ENCODE measurements at places on chromosomes 6 and 20.

- peaks cover 2% of the 10 kb centered on the region for H3K36me3 ChIP-seq
- H3K4me3 ChIP-seq = no peak overlapping the region
- DNase-seq = no peak
- H3K27ac ChIP-seq = no peak overlapping the region
- peaks cover 12% of the 10 kb centered on the region for H3K4me1 ChIP-seq
Measured at GRCh38 chr20:19449051-19449450, 236.6 kb downstream of the SLC24A3 start.

DNA sequence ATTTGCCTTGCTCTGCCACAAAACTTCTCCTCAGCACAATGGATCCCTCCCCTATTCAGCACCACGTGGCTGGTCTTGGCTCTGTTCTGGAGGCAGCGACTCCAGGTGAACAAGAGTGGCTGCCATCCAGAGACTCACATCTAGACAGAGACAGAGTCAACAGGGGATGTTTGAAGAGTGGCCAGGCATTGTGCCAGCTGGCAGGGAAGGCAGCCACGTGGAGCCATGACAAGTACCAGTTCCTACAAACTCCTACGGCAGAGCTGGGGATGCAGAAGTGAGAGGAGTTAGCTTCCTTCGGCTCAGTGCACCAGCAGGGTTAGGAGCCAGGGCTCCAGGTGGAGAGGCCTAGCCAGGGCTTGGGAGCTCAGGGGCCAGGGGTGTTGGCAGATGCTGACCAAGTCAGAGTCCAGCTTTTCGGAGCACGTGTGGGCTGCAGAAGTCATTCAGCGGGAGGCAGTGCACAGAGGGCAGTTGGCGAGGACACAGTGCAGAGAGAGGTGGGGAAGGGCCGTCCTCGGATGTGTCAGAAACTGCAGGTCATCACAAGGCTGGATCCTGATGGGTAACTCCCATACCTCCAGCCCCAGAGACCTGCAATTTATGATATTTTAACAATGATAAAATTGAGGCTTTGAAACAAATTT lies 171.7 kb upstream of the PDE10A start:
- no peak for DNase-seq

DNA sequence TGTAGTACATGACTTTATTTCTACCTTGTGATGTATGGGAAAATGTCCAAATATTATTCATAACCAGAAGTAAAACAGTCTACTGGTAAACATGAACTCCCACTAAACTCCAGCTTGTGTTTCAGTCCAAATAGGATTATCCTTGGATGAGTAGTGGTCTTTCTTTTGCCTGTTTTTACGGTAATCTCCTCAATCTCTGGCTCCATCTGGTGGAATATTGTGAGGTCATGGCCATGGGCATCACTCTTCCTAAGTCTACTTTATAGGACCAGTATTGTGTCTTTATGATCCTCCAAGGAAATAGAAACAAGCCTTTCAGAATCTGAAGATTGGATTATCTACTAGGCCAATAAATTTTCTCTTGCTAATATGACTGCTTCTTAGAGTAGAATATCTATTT lies 505.0 kb downstream of the BMP2 start:
- H3K4me1 ChIP-seq = no peaks in the 10 kb centered on the region
- H3K27me3 ChIP-seq = no peaks in the 10 kb centered on the region
- no peak overlapping the region for H3K4me3 ChIP-seq
- no peak for DNase-seq
- H3K36me3 ChIP-seq = no peaks in the 10 kb centered on the region
- H3K27ac ChIP-seq = no peak overlapping the region

DNA sequence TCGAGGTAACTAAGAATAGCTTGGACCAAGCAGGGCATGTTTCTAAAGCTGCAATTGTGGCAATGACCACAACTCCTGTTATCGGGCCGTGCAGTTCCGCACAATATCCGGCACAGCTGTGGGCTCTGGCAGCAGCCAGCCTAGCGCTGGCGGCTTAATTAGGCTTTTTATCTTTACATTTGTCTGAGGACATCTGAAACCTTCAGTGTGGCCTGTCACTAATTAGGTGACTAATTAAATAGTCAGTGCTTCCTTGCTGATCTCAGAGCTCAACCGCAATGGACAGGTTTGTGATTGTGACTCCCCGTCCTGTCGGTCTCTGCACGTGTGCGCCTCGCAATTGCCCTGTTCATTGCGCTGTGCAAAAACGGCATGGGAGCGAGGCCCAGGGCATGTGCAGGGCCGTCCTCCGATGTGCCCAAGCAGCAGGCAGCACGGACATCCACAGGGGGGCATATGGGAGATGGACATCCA lies 134.8 kb upstream of the INSM1 start:
- DNase-seq = no peak
- H3K36me3 ChIP-seq = no peaks in the 10 kb centered on the region
- H3K27ac ChIP-seq = no peak overlapping the region

- no peak overlapping the region for H3K4me3 ChIP-seq
- H3K4me1 ChIP-seq = peaks cover 6% of the 10 kb centered on the region
- no peaks in the 10 kb centered on the region for H3K27me3 ChIP-seq
- H3K27ac ChIP-seq = no peak overlapping the region
Measured at GRCh38 chr20:44051661-44052000, 135.4 kb downstream of the JPH2 start.

DNA sequence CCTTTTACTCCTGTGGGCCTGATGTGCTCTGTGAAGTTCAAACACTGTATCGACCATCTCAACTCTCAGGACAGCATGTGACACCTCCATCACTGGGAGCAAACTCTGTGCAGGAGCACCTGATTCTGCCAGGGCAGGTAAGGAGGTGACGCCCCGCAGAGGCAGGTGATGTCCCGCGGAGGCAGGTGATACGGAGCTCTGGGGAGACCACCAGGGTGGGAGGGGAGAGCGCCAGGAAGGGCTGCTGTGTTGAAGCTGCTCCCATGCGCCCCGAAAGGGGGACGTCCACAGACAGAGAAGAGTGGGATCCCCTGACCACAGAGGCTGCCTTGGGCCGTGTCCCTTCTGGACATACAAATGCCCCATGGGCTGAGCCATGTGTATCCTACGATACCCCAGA lies 58.3 kb downstream of the DACT2 start:
- no peaks in the 10 kb centered on the region for H3K4me1 ChIP-seq
- H3K27me3 ChIP-seq = no peaks in the 10 kb centered on the region
- no peaks in the 10 kb centered on the region for H3K36me3 ChIP-seq
- no peak overlapping the region for H3K4me3 ChIP-seq
- no peak for DNase-seq

- H3K36me3 ChIP-seq = peaks cover 16% of the 10 kb centered on the region
- no peak overlapping the region for H3K4me3 ChIP-seq
Measured at GRCh38 chr20:34538671-34539123, 19.8 kb upstream of the MAP1LC3A start.

- no peak overlapping the region for H3K27ac ChIP-seq
- H3K27me3 ChIP-seq = no peaks in the 10 kb centered on the region
- H3K36me3 ChIP-seq = peaks cover 1% of the 10 kb centered on the region
- peaks cover 41% of the 10 kb centered on the region for H3K4me1 ChIP-seq
- peak; percentile 58 for DNase-seq
Measured at GRCh38 chr6:12233693-12234571, 56.2 kb upstream of the EDN1 start.

DNA sequence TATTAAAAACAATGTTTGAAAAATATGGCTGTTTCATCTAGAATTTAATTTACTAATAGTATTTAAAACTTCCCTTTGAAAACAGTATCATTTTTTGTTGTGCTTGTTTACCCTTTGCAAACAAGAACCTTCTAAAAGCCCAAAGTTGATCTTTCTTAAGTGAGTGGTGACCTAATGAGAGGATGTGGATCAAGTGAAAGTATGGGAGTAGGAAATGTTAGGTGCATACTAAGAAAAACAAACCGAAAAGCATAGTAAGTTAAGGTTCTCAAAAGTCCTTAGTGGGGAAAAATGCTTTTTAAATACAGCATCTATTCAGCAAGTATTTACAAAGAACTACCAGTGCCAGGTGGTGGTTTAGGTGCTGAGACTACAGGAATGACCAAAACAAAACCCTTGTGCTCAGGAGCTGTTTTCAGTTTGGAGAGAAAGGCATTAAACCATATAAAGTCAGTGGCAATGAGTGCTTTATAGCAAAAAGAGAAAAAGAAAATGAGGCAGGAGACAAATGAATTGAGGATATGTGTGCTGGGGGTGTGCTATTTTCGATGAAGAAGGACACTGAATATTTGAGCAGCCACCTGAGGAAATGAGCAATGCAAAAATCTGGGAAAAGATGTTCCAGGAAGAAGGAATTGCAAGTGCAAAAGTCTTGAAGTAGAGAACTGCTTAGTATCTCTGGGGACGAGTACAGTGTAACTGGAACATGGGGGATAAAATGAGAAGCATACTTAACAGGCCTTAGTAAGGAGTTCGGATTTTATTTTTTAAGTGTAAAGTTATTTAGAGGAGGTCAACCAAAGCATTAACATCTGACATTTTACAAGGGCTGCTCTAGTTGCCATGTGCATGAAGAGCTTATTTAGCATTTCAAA lies 24.0 kb downstream of the RNF146 start:
- DNase-seq = no peak
- peak overlapping the region; percentile 92 for H3K27ac ChIP-seq
- no peaks in the 10 kb centered on the region for H3K27me3 ChIP-seq
- peaks cover 19% of the 10 kb centered on the region for H3K36me3 ChIP-seq
- H3K4me3 ChIP-seq = peak overlapping the region; percentile 43

GRCh38 chr6:130426066-130426721 lies 60.4 kb downstream of the TMEM200A start:
- no peaks in the 10 kb centered on the region for H3K36me3 ChIP-seq
- no peak overlapping the region for H3K27ac ChIP-seq
- no peak for DNase-seq
- H3K4me1 ChIP-seq = no peaks in the 10 kb centered on the region

DNA sequence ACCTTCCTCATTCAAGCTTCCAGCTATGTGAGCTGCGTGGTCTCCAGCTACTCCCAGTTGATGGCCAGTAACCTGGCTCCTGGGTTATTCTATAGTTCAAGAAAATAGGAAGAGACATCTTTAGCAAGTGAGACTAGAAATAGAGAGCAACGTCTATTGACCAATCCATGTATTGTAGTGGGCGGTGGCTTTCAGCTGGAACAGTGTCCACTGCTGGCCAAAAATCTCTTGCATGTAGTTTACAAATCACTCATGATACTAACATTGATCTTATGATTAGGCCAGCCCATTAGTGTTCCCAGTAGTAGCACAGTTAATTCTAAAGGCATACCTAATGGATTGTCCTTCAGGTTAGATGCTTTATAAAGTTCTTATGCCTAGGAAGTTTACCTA lies 58.9 kb upstream of the SCP2D1 start:
- peaks cover 4% of the 10 kb centered on the region for H3K4me1 ChIP-seq
- H3K27ac ChIP-seq = no peak overlapping the region
- no peak for DNase-seq
- no peaks in the 10 kb centered on the region for H3K36me3 ChIP-seq
- no peaks in the 10 kb centered on the region for H3K27me3 ChIP-seq
- H3K4me3 ChIP-seq = no peak overlapping the region

- no peak for DNase-seq
- H3K4me3 ChIP-seq = peak overlapping the region; percentile 15
- peaks cover 32% of the 10 kb centered on the region for H3K4me1 ChIP-seq
- peak overlapping the region; percentile 13 for H3K27ac ChIP-seq
- peaks cover 26% of the 10 kb centered on the region for H3K36me3 ChIP-seq
- H3K27me3 ChIP-seq = no peaks in the 10 kb centered on the region
Measured at GRCh38 chr6:154187714-154188113, 148.7 kb downstream of the OPRM1 start.

GRCh38 chr20:19260412-19261090 lies 48.1 kb downstream of the SLC24A3 start:
- no peak overlapping the region for H3K27ac ChIP-seq
- H3K4me1 ChIP-seq = no peaks in the 10 kb centered on the region
- no peak for DNase-seq
- no peak overlapping the region for H3K4me3 ChIP-seq
- no peaks in the 10 kb centered on the region for H3K36me3 ChIP-seq

- no peaks in the 10 kb centered on the region for H3K4me1 ChIP-seq
- H3K4me3 ChIP-seq = no peak overlapping the region
- no peaks in the 10 kb centered on the region for H3K36me3 ChIP-seq
- H3K27me3 ChIP-seq = no peaks in the 10 kb centered on the region
Measured at GRCh38 chr6:145119081-145119480, 616.2 kb downstream of the EPM2A start.

- H3K4me1 ChIP-seq = no peaks in the 10 kb centered on the region
- H3K27ac ChIP-seq = no peak overlapping the region
- DNase-seq = no peak
Measured at GRCh38 chr6:3723966-3724365, 27.5 kb downstream of the PXDC1 start.

GRCh38 chr6:168015482-168016175 lies 18.2 kb downstream of the KIF25 start:
- no peaks in the 10 kb centered on the region for H3K27me3 ChIP-seq
- no peak for DNase-seq
- H3K36me3 ChIP-seq = peaks cover 9% of the 10 kb centered on the region

- H3K27ac ChIP-seq = peak overlapping the region; percentile 3
- DNase-seq = no peak
- H3K36me3 ChIP-seq = no peaks in the 10 kb centered on the region
- peaks cover 6% of the 10 kb centered on the region for H3K27me3 ChIP-seq
- H3K4me3 ChIP-seq = no peak overlapping the region
- H3K4me1 ChIP-seq = peaks cover 6% of the 10 kb centered on the region
Measured at GRCh38 chr20:24132246-24132645, 143.7 kb upstream of the GGTLC1 start.

GRCh38 chr6:131721161-131721560 lies 10.3 kb upstream of the CTAGE9 start:
- H3K27me3 ChIP-seq = peaks cover under 1% of the 10 kb centered on the region
- H3K4me1 ChIP-seq = no peaks in the 10 kb centered on the region
- no peaks in the 10 kb centered on the region for H3K36me3 ChIP-seq
- no peak for DNase-seq
- H3K4me3 ChIP-seq = no peak overlapping the region

DNA sequence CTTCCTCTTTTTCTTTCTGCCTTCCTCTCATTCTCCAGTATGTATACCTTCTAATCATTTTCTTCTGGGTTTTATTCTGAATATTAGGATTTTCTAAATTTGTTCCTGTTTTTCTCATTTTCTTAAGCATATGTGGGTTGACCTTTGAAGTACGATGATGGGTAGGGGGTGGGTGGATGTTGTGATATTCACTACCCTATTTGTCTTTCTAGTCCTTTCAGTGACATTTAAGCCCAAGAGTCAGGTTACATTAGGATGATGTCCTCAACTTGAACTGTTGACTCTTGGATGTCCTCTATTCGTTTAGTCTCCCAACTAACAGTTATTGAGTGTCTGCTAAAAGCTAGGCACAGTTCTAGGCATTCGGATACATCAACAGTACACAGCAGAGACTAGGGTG lies 7.3 kb downstream of the ABT1 start:
- H3K27me3 ChIP-seq = no peaks in the 10 kb centered on the region
- DNase-seq = no peak
- peaks cover 47% of the 10 kb centered on the region for H3K4me1 ChIP-seq

DNA sequence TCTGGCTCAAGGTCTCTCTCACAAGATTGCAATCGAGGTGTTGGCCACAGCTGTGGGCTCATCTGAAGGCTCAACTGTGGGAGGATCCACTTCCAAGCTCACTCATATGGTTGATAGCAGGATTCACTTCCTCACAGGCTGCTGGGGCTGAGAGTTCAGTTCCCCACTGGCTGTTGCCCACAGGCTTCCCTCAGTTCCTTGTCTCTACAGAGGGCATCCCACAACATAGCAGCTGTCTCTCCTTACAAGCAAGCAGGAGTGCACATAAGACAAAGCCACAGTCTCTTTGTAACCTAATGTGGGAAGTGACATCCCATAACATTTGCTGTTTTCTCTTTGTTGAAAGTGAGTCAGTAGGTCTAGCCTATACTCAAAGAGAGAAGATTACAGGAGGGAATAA lies 14.0 kb downstream of the SPATS1 start:
- peaks cover 3% of the 10 kb centered on the region for H3K36me3 ChIP-seq
- H3K4me3 ChIP-seq = no peak overlapping the region
- no peak overlapping the region for H3K27ac ChIP-seq
- DNase-seq = no peak
- peaks cover 31% of the 10 kb centered on the region for H3K27me3 ChIP-seq
